Fibroblast of skin of left biceps (primary cell): ENCODE measurements at places on chromosomes 3 and 15.
A peak's percentile ranks its signal among the peaks of the same experiment; 100 is the strongest.

- no peak for DNase-seq
These were observed 235.8 kb downstream of the FHIT start for GRCh38 chr3:61015408-61015807.

GRCh38 chr15:88071141-88071540 lies 185.4 kb downstream of the NTRK3 start:
- no peak for DNase-seq

DNA sequence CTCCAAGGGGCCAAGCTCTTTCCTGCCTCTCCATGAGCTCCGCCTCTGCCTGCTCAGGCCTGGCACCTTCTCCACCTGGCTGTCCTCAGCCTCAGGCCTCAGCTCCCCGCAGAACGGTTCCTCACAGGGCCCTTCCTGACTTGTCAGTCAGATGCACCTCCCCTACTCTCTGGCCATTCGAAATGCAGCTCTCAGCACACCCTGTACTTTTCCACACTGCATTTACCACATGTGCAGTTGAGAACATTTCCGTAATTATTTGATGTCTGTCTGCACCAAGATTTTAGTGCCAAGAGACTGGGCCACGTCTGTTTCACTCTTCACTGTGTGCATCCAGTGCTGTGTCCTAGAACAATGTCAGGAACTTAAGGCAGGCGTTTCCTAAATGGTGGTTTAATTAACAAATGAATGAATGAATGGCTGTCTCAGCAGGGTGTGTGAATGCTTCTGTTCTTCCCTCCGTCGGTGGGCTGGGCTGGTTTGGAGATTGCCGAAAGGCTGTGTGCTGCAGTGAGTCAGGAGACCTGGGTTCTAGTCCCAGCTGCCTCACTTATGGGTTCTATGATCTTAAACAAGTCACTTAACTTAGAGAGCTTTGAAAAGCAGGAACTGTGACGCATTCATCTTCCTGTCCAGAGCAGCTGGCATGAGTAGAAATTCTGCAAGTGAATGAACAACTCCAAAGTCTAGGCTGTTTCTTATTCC lies 5.4 kb downstream of the MUC4 start:
- DNase-seq: no peak

- no peak for DNase-seq
These were observed 91.8 kb upstream of the LMOD3 start for GRCh38 chr3:69214241-69214640.

GRCh38 chr3:111594205-111594604 lies 941 bp downstream of the ZBED2 start:
- DNase-seq: peak; percentile 17

DNA sequence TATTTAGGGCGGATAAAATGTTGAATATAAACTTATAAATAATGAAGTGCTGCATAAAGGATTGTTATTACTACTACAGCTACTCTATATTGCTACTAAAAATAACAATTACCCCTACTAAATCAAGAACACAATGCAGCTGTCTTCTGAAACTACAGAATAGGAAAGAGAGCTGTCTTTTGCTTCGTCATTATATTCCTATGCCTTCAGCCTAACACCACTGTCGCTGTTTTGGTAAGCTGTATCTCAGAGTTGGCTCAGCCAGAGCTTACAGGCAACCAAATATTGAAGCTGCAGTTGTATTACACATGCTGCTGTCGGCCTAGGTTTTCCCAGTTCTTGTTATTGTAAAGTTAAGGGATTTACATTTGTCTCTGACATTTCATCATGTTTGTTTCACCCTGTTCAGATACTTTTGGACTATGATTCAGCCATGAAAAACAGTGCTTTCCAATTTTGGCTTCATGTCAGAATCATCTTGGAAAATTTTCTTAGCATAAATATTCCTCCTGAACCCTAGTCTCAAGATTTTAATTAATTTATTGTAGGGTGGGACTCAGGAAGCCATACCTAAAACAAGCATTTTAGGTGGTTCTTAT lies 31.3 kb upstream of the LPP start:
- DNase-seq: no peak

DNA sequence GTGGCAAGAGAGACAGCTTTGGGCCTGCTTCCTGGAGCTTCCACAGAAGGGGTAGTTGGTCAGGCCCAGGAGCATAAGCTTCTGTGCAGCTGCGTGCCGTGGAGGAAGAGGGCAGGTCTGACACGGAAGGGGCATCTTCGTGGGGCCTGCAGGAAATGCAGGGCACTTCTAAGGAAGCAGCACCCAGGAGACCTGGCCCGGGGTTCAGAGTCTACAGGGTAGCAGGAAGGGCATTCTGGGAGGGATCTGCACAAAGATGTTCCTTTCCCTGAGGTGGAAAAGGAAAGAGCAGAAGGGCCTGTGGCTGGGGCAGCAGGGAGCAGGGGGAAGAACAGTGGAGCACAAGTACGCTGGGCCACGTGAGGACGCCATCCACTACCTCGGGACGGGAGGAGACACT lies 85.1 kb downstream of the DNAJB8 start:
- no peak for DNase-seq

DNA sequence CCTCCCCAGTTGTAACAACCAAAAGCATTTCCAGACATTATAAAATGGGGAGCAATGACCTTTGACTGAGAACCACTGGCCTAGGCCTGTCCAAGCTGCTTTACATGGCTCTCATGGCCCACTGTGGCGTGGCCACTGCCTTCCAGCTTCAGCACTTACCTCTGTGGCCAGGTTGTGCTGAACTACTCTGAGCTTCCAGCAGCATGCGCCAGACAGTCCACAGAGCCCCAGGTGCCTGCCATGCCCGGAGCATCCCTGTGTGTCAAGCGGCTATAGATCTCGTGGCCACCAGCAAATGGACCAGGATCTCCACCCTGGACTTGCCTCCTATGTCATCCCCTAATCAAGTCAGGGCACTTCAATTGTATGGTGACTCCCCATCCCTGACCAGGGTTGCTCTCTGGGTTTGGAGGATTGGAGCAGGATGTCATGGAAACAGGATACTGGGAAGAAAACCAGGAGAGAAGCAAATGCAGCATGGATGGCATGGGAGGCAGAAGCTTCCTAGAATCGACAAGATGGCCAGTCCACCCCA lies 199.7 kb downstream of the UACA start:
- DNase-seq: no peak

DNA sequence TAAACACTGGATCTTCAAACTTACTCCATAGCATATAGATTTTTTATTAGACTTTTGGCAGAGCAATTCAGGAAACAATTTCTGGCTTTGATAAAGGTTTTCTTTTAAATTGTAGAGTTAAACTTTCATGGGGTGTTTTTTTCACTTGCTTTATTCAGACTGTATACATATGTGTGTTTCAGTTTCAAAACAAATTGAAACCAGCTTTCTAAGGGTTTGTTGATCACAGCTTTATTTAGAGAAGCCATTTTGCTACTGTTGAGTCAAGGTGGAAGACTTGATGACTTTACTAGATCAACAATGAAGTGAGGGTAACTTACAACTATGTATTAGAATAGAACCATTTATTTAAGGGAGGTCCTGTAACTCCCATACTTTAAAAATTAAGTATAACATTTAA lies 6.2 kb downstream of the UBE2E1 start:
- DNase-seq: no peak

DNA sequence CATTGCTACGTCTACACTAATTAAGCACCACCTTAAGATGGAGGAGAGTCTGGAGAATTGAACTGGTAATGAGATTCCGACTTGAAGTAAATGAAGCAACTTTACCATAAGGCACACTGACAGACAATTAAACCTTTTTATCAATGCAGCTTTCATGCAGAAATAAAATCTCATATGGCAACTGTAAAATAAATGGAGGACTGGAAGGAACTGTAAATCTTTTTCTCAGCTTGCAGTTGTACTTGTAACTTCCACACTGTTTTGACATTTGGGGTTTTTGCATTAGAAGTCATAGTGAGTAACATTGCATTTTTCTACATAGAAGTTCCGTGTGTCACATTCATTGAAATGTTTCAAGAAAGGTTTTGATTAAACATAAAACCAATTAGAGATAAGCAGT lies 705.3 kb downstream of the NLGN1 start:
- no peak for DNase-seq
